ENCODE measurements at places on chromosomes 7 and 10. TPM values are rescaled to one million over a fixed set of nuclear protein-coding genes. Genes with fewer than 3 reads are reported as not detected.

The ANXA11 gene
- total RNA-seq = 41.8 TPM

The CDH23 gene
- total RNA-seq = 9.9 TPM

The POM121 gene
- 7.2 TPM for total RNA-seq

DNA sequence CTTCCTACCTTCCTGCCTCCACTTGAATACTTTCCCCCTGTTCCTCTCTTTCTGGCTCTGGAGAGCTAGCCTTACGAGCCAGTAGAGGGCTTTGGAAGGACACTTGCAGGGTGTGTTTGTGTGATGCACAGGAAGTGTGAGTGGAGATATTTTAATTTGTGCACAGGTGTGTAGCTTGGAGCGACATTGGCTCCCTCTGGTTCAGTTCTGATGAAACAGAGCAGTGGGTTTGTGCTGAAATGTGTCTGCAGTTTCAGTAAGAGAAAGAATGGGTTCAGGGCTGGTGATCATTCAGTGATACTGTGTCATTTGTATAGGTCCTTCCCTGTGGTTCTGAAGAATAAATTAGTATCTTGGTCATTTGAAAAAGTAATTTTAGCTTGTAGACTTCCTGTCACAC, 86.9 kb downstream of the SND1 start:
- DNase-seq = no peak

GRCh38 chr10:112230325-112230988, 46.9 kb upstream of the GPAM start:
- no peak for DNase-seq

The AKR1C8 gene
- total RNA-seq = not detected

DNA sequence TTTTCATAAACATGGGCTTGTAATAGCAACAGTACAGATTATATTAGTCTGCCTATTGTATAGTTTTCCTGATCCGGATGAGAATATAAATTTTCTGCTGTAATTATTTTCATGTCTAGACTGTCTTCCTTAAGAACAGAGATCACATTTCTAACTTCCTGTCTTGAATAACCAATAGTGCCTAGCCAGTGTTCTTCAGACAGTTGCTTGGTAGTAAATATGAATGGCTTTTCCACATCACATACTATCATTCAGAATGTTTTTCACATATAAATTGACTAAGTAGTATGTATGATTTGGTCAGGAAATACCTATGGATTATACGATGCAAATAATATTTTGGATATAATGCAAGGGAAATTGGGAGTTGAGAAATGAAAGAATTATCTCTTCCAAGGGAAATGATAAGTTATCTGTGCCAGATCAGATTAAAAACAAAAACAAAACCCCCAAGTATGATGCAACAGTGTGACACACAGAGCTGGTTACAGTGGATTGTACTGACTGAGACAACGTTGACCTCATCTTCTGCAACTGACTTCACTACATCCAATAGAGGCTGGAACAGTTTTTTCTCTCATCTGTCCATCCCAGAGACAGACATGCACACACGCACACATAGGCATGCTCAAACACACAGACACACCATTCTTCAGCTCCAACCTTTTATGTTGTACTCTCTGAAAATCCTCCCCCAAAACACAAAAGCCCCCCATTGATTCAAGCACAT, 16.4 kb downstream of the ITGA8 start:
- no peak for DNase-seq

The CTAGE15 gene
- 3.5 TPM for total RNA-seq

GRCh38 chr10:67549390-67549789, 146.6 kb downstream of the CTNNA3 start:
- no peak for DNase-seq

GRCh38 chr10:124092860-124093773, at the start of gene CHST15:
CHST15 (minus strand) TSS chr10:124093598; CDS start chr10:124046212, 47,386 bp downstream.
- no peak for DNase-seq

DNA sequence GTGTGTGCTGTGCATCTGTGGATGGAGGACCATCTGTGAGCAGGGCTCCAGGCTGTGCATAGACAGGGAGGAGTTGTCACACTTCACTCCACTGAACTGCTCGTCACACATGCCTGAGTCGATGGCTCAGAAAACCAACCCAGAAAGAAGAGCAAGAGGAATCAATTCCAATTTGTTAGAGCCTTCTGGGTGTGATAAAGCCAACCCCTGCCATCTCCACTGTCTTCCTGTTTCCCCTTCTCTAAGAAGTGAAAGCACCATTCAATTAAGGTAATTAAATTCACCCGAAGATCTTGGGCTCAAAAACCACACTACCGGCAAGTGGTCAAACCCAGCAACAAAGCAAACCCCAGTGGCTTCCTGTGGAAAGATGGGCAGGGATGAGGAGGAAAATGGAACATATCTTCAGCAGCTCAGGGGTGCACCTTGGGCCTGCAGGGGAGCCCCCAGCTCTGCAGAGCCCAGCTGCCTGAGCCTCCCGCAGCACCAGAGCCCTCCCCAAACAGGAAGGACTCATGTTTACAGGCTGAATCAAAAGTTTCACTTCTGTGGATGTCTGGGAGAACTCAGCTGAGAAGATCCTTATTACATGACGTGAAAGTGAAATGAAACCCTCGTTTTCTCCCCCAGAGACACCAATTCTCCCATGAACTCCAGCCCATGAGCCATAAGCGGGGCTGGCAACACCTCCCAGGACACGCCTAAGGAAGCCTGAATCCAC, 10.9 kb downstream of the C10orf71 start:
- DNase-seq = no peak

The PIP gene
- not detected for total RNA-seq

DNA sequence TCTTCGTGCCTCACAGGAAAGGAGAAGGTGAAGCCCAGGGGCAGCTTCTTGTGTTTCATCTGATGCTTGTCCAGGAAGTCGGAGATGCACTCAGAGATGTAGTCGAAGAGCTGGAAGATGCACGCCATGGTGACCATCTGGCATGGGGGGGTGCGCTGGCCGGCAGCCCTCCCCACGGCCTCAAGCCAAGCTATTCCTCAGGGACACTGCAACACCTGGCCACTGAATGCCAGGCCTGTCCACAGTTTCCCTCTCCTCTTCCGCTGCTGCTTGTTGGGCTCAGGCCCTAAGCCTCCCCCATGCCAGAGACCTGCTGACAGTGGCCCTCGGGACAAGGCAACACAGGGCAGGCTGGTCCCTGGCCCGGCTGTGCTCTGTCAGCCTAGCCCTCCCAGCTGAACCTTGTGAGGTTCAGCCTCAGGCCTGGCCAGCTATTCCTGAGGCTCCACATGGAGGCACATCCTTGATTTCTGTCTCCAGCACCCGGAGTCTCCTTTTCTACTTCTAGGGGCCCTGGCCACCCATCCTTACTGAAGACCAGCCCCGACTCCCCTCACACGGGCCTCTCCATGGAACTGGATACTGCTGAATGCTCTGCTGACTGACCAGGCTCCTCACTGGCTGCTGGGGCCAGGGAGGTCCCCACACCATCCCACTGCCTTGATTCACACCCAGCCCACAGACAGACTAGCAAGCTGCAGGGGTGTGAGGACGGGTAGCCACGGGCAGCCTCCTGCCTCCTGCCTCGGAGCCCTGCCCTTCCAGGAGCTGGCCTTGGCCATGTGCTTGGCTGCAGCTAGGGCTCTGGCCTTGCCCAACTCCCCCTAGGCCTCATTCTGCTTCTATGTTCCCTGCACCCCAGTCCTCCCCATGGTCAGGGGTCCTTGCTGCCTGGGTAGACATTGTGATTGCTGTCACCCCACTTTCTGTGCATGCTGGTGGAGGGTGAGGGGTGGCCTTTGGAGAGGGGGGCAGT, 10.1 kb upstream of the MYL7 start:
- no peak for DNase-seq

The HECW1 gene
- total RNA-seq = 0.16 TPM

The HMX3 gene
- total RNA-seq = not detected
